ENCODE measurements at places on chromosomes 5 and 9.

GRCh38 chr5:133199417-133200178, 147.8 kb downstream of the HSPA4 start:
- DNase-seq = no peak

DNA sequence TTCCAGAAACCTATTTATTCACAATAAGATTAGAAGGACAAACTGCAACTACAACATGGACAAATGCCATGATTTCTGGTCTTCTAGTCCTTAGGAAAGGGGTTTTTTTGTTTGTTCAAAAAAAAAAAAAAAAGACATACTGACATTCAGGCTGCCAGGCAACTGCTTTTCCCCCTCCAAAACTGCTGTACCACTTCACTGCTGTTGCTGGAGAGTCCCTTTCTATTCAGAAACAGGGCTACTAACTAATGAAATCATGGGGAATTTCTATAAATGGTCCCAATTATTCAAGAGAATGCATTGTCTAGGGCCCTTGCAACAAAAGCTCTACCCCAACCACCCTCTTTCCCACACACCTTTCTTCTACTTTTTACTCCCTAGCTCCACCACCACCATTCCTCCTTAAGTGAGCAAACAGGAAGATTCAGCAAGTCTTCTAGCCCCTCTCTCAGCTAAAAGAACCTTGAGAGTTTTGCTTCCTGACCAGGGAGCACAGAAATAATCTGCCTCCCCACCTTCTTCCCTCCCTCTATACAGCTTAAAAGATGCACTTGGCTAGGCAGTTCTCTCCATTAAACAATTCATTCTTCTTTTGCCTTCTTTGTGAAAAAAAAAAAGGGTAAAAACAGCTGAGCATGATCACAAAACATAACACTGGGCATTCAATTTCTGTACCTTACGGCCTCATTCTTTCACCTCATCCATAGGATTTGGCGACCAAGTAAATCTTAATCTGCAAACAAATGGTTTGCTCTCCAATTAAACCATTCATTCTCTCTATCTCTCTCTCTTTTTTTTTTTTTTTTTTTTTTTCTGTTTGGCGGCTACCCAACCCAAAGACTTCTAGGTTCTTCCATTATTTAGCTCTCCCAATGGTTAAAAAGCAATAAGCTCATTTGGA, 13.8 kb downstream of the ZNF608 start:
- no peak for DNase-seq

DNA sequence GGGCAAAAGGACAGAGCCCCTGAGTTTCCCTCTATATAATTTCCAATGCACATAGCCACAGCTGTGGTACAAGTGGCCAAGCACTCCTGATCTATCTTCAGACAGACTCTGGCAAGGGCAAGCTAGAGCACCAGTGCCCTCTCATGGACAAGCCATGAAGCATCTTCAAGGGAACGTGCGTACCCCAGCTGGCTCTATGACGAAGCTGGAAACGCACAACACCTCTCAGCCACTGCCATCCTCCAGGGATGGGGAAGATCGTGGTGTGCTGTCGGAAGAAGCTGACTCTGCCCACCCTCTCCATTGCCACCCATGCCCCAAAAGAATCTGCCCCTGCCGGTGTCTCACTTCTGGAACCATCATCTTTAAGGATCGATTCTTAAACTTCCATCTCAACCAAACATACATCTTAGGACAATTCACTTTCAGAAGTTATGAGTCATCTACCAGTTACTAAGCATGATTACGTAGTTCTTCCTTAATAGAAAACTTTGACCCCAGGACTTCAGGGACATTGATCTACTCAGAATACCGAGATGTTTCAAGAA, 482.9 kb downstream of the AGTPBP1 start:
- no peak for DNase-seq

DNA sequence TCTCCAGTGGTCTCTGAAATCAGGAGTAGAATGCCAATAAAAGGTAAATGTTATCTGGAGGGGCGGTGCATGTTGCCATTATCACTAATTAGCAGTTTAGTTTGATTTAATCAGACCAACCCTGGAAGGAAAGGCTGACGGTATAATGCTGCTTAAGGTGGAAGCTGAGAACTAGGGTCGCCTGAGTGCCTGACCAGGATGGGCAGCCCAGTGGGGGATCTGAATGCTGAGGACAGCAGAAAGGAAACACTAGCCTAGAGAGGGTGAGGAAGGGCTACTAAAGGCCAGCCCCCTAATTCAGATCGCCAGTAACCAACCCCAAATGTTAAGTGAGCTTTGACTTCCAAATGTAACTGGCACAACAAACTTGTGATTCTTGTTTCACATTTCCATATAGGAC, 172.2 kb downstream of the APBA1 start:
- no peak for DNase-seq

DNA sequence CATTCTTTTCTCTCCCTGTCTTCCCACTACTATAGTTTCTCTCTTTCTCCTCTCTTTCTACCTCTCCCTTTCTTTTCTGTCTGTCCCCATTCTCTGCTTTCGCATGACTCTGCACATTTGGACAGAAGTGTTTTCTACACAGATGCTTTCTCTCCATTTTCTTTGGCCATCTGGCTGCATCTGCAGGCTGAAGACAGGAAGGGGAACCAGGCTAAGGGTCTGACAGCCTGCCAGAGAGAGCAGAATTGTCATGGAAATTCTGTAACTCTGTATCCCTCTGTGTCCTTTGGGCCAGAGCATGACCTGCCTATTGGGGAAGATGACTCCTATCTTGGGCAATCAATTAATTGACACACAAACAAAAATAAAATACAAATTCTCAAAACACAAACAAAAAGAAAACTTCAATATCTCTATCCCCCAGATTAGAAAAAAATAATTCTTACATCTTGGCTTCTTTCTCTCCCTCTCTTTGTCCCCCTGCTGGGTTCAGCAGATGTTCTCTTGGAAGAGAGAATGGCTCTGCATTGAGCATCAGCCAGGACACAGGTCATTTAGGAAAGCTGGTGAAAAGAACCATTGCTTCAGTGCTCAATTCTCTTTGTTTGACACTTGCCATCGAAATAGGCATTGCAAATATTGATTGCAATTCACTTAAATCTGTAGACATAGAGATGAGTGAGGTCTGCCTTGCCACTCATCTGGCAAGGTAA, 415.9 kb upstream of the KLF4 start:
- DNase-seq = no peak

GRCh38 chr5:71652803-71653543, 65.8 kb downstream of the MCCC2 start:
- DNase-seq = no peak

DNA sequence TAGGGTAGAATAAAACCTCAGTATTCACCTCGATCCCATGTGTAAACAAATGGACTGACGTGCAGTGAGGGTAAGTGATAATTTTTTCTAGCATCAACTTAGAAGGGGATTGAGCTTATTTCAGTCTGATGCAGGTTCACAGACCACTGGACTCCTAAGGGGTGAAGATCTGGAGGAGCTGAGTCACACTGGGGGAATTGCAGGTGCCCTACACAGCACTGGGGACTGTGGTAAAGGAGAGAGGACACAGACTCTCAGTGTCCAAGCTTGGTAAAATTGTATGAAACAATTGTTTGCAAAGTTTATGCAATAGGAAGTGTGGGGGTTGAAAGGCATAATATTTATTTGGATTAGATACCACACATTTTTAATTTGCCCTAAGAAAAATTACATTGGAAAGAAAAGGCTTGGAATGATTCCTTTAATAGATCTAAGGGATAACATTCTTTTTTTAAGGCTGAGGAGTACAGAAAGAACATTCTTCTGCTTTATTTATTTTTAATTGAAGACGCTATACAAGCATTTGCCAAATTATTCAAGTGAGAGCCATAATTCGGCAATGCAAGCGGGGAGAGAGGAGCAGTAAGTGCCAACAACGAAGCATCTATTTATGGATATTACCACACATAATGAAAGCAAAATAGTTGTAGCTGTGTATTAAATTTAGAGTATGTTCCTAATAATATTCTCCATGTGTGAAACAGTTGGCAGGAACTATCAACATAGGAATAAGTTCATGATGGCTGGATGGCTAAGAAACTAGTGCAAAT, 766.9 kb upstream of the ADAMTS16 start:
- no peak for DNase-seq

GRCh38 chr9:123370526-123371227, 14.7 kb downstream of the CRB2 start:
- no peak for DNase-seq

DNA sequence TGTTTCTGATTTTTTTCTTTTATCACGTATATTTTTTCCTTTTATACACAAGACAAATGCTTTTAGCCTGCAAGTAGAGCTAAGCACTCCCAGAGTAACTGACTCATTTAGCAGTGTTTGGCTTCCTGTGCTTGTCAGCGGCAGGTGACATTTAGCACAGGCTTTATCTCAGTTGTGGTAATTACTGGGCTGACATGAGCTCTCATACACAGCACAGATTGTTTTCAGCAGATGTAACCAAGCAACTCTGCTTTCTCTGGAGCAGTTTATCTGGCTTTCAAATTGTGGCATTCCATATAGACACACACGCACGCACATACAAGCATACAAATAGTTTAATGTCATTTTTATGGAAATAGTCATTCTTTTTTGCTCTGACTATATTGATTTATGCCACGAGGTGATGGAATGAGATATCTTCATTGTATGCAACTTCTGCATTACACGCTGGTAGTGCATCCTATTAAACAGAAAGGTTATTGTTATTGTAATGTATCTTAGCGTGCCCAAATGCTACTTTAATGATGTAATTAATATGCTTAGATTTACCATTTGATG, 379.0 kb upstream of the GRAMD2B start:
- DNase-seq = no peak

DNA sequence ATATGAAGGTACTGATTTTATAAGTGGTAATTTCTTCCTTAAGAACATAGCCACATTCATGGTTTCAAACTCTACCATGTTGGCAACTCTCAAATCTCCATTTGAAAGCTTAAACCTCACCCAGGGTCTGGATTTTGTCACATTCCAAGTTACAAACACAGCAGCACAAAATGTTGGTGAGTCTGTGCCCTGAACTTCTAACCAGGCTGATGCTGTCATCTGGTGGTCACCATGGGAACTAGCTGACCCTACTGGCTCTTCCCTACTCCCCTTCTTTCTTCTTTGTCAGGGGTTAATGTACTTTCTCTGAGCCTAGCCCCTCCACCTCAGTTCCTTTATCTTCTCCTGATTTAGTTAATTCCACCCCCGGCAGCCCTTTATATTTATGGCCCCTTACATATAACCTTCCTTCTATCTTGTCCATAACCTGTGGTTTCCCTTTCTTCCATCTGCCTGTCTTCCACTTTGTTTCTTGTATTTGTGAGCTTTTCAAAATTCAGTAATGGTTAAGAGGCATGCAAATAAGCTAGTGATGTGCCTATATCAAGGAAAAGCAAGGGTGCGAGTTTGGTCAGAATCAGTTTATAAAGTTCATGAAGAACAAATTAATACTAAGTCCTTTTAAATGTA, 35.9 kb downstream of the TGFBR1 start:
- DNase-seq = peak; percentile 56

DNA sequence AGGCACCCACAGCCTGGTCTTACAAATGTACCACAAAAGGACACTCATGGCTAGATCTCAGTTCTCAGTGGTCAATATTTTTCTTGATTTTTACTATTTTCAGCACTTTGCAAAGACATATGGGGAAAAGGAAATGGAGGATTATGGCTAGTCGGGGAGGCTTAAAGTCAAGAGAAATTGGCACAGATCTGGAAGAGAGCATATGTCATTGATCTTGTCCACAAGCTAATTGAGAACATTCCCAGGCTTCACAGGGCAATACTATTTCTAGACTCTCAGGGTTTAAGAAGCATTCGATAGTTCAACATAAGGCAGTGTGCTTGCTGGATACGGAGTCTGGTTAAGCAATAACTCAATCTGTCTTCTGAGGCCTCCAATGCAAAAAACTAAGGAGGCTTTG, 285.8 kb downstream of the ZNF608 start:
- DNase-seq = no peak

DNA sequence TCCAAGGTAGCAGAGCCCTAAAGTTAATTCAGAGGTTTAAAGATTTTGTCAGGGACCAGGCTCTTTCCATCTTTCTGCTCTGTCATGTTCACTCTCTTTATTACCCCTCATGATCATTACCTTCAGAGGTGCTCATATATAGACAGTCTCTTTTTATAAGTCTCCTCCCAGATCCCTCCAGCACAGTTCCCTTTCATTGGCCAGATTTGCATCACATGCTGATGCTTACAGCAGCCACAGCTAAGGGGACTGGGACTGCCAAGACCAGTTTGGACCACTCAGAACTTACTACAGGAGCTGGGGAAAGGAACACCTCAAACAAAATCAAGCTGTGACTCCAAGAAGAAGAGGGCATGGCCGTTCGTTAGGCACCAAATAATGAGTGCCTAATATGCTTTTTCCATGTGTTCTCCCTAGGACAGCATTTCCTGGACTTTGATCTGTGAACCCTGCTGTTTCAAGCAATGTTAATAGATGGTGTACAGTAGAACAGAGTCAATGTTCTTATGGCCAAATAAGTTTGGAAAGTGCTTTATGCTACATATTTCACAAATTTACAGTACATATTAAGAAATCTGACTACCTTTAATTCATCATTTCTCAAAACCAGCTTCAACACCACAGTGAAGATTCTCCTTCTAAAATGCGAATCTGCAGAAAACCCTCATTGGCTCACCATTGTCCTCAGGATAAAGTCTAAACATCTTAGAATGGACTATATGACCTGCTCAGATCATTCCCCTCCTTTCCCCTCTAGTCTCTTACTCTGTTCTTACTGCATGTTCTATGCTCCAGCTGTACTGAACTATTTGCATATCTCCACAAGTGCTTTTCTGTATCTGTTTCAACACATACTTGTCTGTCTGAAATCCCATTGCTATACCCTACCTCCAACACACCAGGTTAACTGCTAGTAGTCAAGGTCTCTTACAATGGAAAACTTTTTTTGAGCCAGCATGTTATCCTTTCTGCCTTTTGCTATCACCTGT, 3.4 kb downstream of the C5orf58 start:
- DNase-seq = no peak

DNA sequence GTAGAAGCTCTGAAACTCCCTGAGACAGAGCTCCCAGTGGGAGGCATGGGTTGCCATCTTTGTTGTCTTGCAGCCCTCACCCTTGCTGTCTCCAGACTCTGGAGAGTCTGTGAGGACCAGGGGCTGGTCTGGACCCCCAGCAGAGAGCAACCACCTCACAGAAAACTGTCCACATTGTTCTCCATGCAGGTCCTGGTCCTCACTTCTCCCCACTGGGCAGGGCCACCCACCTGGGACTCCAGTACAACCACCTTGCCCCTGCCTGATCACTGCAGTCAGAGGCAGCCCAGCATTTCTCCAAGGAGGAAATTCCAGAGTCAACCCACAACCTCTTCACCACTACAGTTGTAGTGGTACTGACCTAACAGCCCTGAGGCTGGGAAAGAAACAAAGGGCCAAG, 285.6 kb upstream of the RPS23 start:
- no peak for DNase-seq

- no peak for DNase-seq
Observed at GRCh38 chr9:129333617-129334104, 155.6 kb upstream of the IER5L start.

GRCh38 chr5:14806456-14806855, 65.1 kb downstream of the ANKH start:
- no peak for DNase-seq

- no peak for DNase-seq
Observed at GRCh38 chr9:87751423-87751822, 25.5 kb downstream of the CTSL start.
